COR-L47 (cell line): ENCODE measurements at places on chromosomes 6 and 20.

- DNase-seq, result no peak
These were observed 596.2 kb upstream of the ADGRB3 start for GRCh38 chr6:68038815-68039408.

DNA sequence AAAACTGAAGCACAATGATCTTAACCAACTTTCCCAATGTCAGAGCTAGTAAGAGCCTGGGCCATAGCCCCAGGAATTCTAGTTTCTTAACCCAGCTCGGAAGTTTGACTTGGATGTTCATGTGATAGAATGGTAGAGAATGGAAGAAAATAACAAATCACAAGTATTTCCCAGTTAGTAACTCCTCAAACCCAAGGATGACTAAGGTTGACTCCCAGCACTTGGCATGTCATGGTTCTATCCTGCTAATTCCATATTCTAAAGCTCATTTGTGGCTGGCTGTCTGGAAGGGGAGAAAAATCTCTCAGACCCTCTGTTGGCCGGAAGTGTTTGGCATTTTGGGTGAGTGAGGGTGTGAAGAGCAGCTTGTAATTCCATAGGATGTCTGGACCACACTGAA, 248.7 kb downstream of the RFPL4B start:
- DNase-seq, result no peak

- no peak for DNase-seq
These were observed 220.0 kb upstream of the THBS2 start for GRCh38 chr6:169473663-169474062.

- DNase-seq, result peak; percentile 61
These were observed 15.1 kb downstream of the HMGN4 start for GRCh38 chr6:26553264-26553634.

- peak; percentile 59 for DNase-seq
These were observed 29.9 kb upstream of the ZNF184 start for GRCh38 chr6:27502508-27503435.

DNA sequence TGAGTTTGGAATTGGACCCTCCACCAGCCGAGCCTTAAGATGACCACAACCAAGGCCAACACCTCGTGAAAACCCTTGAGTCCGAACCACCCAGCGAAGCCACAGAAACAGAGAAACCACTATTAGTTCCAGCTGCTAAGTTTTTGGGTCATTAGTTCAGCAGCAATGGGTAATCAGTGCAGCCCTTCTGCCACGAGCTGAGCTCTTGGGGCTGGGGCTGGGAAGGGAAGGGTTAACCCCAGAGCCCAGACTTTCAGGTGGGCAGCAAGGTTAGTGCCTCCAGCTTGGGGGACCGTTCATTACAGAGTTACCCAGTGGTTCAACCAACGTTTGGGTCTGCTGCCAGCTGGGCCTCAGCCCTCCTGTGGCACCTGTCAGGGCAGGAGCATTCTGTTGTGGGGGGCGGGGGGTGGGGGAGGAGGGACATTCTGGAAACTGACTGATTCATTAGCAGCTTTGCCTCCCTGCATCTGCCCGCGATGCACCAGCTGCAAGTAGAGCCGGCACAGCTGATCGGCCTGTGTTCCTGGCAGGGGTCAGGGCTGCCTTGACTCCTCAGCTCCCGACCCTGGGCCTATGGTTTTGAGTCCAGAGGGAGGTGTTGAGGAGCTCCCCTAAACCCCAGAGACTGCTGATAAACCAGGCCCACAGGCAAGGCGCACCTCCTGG, 52.7 kb downstream of the TGM2 start:
- no peak for DNase-seq

DNA sequence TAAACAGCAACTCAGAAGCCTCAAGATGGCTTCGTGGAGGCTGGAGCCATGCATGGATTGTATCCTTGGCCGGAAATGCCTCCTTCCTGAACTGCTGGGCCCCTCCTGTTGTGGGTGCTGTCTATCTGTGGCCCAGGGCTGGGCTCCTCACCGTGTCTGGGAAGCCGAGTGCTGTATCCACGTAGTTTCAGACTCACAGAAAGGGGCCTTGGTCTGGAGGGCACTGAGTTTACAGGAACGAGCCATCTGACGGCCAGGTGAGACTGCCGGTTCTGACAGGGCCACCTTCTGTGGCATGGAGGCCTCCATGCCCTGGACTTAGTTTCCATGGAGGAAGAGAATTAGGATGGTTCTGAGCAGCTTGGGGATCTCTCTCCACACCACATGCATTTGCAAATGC, 142.2 kb downstream of the ERMARD start:
- no peak for DNase-seq

DNA sequence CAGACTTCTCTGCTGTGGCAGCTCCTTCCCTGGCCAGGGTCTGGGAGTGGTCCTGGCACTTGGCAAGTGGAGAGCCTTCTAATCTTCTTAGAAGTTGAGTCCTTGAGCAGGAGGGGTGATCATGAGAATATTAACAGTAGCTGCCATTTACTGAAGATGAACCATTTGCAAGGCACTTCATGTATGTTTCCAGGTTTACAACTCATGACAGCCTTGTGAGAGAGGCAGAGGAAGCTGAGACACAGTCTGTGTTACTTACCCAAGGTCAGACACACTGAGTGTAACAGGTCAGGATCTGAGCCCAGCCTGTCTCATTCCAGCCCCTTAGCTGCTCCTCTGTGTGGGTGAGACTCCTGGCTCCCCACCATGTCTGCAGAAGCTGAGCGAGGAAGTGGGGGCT, 45.5 kb upstream of the SRF start:
- DNase-seq, result no peak

GRCh38 chr6:33740204-33740608, 6.5 kb downstream of the IP6K3 start:
- no peak for DNase-seq

DNA sequence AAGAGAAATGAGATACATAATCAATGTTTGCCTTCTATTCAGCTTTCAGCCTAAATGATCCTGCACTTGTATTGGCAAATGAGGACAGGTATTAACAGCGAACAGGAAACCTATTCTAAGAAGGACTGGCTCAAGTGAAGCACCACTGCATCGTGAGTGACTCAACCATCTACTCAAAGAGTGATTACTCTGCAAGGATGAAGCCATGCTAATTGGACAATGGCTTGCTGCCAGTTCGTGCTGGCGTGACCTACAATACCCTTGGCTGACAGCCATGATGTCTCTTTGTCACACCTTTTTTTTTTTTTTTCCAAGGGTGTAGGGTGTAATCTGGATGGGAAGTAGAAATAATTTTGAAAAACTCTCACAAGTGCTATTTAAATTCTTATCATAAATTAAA, 104.9 kb downstream of the GJA10 start:
- DNase-seq, result peak; percentile 98

DNA sequence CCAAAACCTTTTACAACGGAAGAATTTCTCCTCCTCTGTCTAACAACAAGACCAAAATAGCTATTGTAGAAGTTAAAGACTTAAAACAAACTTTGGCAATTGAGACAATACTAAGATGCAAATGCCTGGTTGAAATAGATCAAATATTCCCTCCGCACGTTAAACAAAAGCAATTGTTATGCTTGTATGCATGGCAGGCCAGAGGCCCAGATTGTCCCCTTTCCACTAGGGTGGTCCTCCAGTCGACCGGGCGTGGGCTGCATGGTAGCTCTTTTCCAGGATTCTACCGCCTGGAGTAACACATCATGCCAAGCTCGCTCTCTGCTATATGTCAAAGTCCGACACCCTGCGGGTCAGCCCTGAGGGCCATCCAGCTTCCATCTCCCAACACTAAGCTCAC, 234.7 kb downstream of the RNGTT start:
- DNase-seq, result no peak

GRCh38 chr6:90319979-90320685, 23.5 kb upstream of the BACH2 start:
- no peak for DNase-seq

- DNase-seq, result peak; percentile 10
These were observed 187.4 kb upstream of the PROKR2 start for GRCh38 chr20:5504061-5504739.

- no peak for DNase-seq
These were observed 6.6 kb downstream of the TUBB start for GRCh38 chr6:30726506-30727413.

DNA sequence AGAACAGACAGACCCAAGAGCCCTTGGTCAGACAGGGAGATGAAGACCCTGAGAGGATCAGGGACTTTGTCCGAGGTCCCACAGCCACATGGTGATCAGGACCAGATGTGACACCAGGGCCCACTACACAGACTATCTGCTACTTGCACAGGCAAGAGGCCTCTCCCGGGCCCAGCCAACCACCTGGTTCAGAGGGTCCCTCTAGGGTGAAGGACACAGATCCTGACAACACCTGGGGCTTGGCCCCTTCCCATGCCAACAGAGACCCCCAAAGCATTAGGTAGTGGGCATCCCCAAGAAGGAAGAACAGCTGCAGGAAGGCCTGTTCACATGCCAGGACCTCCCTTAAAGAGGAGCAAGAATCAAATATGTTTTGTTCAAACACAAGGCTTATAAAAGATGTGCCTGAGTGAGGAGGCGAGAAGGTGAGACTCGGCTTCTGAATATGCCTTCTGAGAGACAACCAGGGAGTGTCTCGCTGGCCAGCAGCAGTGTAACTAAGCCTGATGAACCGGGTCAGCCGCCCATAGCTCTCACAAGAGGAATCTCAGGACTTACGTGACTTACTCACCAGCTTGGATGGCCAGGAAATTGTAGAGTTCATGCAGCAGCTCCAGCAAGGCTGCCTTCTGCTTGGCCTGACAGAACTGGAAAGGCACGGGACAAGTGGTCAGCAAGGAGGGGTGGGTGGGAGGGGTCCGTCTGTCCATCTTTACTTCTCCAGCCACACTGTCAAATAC, 5.0 kb downstream of the LEMD2 start:
- no peak for DNase-seq

DNA sequence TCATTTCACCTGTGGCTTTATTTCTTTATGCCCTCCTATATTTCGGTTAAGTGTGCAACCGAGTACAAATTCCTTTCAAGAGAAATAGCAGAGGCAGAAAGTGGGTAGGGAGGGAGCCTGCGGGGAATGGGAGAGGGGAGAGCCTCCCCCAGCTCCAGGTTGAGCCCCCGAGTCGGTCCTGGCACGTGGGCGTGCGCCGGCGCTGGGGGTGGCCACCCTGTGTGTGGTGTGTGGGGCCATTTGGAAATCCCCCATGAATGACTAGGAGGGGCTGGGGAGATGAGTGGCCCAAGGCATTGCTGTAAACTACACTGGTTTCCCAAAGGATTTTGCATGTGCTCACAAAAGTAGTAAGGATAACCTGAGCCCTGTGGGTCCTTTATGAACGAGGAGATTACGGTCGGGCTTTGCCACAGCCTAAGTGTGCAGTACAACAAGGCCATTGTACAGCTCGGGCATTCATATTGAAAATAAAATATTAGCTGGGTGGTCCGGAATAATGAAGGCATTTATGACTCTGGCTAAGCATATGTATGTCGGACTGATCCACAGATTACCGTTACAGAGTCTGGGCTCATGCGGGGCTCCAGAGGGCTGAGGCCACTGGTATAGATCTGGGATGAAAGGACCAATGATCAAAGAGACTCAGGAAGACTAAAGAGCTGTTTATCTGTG, 84.5 kb upstream of the RALGAPA2 start:
- DNase-seq, result no peak

DNA sequence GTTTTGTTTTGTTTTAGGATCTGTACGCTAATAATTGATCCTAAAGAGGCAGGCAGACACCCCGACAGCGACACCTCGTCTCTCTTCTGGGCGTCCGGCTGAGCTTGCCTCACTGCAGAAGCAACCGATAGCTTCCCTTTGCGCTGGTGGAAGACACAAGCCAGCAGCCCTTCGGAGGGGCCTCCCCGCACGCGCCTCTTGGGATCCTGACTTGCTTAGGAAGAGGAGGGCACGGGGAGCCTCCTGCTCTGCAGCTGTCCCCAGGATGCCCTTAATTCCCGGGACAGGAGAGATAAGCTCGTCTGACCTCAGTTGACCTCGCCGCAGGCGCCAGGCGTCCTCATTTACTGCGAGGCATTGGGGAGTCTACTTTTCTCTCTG, 94.0 kb downstream of the CD83 start:
- no peak for DNase-seq
